COR-L47 (cell line): ENCODE measurements at places on chromosomes 5 and 9.

GRCh38 chr5:160183075-160183474 is 46.2 kb upstream of the FABP6 start:
- DNase-seq: no peak

DNA sequence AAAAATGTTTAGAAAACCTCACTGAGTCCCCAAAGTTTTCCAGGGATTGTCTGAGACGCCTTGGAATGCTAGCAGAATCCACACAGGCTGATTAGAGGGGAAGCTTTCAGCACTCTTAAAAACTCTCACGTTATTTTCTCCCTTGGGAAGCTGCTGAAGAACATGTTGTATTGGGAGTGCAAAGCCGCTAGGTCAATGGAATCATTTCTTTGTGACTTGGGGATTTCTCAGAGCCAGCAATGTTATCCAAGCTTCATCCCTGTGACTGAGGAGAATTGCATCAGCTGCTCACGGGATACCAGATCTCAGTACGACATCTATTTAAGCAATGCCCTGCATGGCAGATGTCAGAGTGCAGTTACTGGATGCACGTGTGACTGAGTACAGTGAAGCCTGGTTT is 426.4 kb upstream of the MPDZ start:
- no peak for DNase-seq

- DNase-seq: no peak
These were observed 9.2 kb upstream of the SHROOM1 start for GRCh38 chr5:132839426-132840301.

DNA sequence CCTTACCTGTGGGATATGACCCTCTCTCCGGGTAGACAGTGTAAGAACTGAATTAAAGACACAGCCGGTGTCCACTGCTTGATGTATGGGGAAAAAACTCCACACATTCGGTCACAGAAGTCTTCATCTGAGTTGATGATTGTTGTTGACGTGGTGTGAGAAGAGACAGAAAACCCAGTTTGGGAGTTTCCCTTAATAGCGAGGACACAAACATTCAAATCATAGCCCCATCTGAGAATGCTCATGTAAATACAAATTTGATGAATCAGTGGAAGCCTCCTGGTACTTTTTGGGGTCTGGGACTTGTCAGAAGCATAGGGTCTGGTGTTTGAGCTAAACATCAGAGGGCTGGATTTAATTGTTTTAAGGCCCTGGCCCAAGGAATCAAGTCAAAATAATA is 11.0 kb downstream of the HAVCR1 start:
- no peak for DNase-seq

DNA sequence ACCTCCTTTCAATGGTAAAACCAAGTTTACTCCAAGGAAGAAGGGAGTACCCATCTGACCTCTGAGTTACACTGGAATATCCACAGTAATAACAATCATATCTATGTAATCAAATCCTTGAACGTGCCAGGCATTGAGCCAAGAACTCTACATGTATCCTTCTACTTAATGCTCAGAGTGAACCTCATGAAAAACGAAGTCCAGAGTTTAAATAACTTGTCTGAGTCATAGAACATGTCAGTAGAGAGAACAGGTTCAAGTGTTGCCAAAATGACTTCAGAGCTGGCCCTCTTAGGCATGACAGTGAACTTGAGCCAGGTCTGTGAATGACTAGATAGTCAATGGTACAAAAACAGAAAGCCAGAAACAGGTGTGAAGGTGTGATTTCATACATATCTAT is 164.1 kb upstream of the ZNF618 start:
- no peak for DNase-seq

DNA sequence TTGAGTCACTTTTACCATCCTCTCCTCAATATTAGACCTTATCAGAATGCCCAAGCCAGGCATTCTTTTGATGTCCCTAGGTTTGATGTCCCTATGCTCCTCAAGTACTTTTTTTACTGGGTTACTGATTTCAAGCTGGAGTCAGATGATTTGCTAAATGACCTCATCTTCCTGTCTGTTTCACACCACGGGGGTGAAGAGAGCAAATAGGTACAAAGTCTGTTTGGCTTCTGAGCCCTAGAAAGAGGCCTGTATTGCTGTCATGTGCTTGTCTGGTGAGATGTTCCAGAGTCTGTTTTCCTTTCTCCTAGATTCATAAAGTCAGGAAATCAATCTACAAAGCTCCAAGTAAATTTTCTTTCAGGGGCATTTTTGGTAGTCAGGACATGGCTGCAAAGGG is 12.7 kb upstream of the DAB2 start:
- DNase-seq: no peak
